NB4 (cell line): ENCODE measurements at places on chromosomes 3 and 15.

DNA sequence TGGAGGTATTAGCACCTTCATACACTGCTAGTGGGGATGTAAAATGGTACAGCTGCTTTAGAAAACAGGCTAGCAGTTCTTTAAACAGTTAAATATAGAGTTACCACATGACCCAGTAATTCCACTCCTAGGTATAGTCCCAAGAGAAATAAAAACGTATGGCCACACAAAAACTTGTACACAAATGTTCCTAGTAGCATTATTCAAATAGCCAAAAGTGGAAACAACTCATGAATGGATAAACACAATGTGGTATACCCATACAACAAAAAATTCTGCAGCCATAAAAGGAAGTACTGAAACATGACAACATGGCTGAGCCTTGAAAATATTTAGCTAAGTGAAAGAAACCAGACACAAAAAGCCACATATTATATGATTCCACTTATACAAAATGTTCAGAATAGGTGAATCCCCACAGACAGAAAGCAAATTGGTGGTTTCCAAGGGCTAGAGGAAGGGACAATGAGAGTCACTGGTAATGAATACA, 40.8 kb upstream of the KLF13 start:
- no peak for DNase-seq

- no peak for DNase-seq
Measured at GRCh38 chr15:41438206-41438605, 21.3 kb downstream of the RTF1 start.

DNA sequence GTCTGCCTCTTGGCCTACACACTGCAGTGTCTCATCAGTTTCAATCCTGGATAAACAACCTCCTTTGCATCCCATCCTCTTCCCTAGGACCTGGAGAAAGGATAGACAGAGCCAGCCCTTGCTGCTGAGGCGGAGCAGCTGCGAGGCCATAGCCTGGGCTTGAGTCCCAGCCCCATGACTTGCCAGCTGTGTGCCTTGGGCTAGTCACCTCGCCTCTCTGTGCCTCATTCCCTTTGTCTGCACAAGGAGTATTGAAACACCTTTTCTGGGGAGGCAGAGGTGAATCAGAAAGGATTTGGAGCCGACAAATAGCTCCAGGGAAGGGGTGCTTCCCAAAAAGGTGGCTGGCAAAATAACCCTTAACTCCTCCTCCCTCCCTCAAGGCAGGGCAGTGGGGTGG, 65.0 kb upstream of the SLC6A1 start:
- DNase-seq, result no peak

DNA sequence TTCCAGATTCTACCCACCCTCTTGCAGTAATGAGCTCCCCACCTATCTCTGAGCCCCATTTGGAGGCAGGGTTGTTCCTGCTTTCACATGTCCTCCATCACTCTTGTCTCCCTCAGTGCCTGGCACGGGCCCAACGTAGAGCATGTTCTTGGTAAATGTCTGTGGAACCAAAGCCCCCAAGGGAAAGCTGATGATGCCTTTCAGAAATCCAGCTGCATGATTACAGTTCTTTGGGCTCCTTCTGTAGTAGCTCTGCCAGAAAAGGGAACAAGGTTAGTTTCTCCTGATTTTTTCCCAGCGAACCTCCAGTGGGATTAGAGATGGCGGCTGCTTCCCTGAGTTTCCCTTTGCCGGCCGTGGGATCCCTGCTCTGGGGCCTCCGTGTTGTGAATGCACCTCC, 39.3 kb downstream of the CGNL1 start:
- DNase-seq, result no peak

GRCh38 chr15:58512522-58512921, 80.7 kb downstream of the LIPC start:
- DNase-seq, result no peak

DNA sequence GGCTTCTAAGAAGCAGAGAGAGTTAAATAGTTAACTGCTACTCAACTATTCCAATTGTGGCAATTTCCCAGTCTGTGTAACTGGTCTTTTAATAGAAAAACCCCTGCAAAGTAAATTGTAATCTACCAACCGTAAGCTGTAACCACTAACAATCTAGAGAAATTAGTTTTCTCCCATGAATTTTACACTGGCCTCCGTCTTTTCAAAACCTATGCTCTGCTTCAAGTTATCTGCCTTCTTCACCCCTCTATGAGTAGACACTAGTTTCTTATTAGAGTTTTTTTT, 42.6 kb downstream of the LRRFIP2 start:
- no peak for DNase-seq

DNA sequence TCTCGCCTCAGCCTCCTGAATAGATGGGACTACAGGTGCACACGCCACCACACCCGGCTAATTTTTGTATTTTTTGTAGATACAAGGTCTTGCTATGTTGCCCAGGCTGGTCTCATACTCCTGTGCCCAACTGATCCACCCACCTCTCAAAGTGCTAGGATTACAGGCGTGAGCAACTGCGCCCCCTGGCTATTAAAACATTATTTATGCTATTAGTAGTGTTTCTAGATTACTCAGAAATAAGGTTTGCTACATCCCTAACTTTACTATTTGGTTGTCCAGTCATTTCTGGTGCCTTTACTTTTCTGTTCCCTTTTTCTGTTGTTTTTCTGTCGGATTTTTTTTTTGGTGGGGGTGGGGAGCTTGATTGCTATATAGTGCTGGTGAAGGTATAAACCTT, 393.6 kb upstream of the TPM1 start:
- peak; percentile 6 for DNase-seq

GRCh38 chr15:54941417-54941816, 255.3 kb downstream of the RSL24D1 start:
- no peak for DNase-seq

DNA sequence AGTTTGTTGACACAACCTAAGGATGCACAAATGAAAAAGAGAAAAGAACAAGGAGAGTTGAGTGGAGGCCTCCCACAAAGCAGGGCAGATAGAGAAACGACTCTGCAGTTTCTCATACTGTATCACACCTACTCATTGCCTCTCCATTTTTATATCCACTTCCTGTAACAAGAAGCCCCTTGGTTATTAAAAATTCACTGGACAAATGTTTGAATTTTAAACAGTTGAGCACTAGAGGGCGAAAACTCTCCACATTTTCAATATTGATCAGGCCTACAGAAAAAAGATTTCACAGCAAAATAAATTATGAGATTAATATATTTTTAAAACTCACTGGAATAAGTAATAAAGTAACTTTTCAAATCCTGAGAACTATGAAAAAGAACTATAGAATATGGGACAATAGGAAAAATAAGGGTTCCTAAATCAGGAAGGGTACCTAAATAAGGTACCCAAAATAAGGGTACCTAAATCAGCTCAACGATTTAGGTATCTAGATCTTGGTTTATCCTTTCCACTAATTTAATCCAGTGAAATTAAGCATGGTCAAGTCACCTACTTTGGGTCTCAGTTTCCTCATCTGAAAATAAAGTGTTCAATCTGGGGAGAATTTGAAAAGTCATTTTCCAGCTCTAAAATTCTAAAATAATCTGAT, 47.0 kb upstream of the PPIB start:
- DNase-seq, result peak; percentile 55
